Hepatic stellate cell (primary cell): ENCODE measurements at places on chromosomes 2 and 18.

- DNase-seq, result no peak
These were observed 110.7 kb downstream of the COPS8 start for GRCh38 chr2:237196409-237196808.

DNA sequence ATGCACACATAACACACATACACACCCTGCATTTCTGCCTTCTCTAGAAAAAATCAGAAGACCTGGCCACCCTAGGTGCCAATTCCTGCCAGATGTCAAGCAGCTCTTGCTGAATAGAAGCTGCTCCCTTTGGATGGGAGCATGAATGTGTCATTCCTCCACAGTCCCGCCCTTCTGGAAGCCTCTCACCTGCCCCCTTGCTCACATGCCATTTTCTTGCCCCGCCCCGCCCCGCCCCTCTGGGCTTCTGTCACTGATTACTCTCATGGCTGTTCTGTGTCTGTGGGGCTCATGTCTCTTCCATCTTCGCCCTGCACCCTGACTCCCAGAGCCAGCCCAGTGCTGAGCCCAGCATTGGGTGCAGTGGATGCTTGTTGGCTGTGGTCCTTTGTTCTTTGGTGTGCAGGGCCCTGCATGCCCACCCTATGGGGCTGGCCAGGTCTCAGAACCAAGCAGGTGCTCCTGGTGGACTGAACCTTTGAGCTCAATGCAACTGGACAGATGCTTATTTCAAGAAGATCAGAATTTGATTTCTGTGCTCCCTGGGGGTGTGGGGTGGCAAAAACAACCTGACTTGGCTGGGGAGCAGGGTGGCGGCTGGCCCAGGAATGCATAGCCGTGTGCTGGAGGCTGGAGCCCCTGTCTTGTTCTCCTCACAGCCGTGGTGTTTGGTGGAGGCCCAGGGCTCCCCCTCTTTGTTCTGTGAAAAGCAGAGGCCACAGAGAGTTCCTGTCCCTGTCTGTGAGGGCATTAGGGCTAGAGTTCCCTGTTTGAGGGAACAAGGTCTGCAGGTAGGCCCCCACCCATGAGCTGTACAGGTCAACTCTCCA is 140.6 kb upstream of the GLI2 start:
- DNase-seq, result no peak

- no peak for DNase-seq
These were observed 50.7 kb upstream of the ACAA2 start for GRCh38 chr18:49863769-49864621.

DNA sequence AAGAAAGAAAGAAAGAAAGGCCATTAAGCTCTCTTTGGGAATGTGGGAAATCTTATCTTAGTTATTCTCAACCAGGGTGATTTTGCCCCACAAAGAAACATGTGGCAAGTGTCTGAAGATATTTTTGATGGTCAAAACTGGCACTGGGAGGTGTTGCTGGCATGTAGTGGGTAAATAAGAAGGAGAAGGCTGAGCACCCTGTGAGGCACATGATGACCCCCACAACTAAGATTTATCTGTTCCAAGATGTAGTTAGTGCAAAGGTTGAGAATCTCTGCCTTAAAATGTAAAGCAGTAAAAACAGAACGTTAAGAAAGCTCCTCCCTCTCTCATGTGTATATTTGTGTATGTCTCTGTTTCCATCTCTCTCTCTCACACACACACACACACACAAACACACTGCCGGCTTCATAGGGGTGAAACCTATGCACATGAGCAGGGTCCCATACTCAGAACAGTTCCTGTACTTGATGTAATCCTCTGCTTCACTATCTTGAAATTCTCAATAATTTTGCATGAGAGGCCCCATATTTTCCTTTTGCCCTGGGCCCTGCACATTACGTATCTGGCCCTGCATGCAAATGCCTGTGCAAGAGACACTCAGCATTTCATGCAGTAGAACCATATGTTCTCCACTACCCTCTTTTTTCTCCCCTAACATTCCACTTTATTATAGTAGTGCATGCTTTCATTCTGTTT is 94.3 kb downstream of the MREG start:
- no peak for DNase-seq
